G401 (cell line): ENCODE measurements at places on chromosomes 3 and 15.

DNA sequence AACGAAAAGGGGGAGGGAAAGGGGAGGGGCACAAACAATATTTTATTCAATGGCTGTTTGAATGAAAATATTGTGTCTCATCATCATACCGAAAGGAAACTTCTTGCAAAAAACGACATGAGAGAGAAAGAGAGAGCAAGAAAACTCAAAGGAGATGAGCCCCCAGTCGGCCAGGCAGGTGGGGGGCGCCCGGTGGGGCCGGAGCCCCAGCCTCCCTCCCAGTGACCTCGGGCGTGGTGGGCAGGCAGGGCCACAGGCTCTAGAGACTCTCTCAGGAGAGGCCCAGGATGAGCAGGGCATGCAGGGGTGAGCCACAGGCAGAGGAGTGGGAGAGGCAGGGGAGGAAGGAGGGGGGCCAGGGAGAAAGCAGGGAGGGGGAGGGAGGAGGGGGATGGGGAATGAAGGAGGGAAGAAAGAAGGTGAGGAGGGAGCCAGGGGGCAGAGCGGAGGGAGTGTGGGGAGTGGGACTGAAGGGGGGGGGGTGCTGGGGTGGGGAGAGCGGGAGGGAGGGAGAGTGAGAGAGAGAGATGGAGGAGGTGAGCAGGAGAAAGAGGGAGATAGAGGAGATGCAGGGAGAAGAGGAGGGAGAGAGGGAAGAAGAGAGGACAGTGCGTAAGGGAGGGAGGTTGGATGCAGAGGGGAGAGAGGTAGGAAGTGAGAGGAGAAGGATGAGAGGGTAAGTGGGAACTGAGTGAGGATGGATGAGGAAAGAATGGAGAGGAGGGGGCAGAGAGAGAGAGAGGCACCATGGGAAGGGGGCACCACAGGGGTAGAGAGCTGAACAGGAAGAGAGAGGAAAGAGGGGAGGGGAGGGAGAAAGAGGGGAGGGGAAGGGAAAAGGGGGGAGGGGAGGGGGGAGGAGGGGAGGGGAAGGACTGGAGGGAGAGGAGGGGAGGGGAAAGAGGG, 14.1 kb upstream of the TMEM115 start:
- no peak for DNase-seq

DNA sequence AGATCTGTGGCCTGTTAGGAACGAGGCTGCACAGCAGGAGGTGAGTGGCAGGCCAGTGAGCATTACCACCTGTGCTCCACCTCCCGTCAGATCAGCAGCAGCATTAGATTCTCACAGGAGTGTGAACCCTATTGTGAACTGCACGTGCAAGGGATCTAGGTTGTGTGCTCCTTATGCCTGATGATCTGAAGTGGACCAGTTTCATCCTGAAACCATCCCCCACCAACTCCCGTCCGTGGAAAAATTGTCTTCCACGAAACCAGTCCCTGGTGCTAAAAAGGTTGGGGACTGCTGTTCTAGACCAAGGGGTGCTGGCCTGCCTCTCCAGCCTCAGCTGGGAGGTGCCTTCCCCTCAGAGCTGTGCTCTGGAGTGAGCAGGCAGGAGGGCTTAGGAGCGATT, 61.4 kb downstream of the RPLP1 start:
- DNase-seq, result no peak

DNA sequence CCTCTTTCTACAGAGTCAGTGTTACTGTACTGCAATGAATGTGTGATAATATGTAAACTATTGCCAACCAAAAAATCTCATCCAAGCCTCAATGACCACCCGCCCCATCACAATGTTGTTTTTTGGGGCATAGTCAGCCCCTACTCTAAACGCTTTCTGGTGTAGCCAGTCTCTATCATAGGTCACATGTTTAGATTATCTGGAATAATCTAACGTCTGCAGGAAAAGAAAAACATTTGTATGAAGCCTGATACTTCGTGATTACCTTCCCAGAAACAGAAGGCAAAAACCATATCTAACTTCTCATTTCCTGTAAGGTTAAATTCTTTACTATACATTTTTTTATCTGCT, 1331.8 kb upstream of the GBE1 start:
- no peak for DNase-seq

DNA sequence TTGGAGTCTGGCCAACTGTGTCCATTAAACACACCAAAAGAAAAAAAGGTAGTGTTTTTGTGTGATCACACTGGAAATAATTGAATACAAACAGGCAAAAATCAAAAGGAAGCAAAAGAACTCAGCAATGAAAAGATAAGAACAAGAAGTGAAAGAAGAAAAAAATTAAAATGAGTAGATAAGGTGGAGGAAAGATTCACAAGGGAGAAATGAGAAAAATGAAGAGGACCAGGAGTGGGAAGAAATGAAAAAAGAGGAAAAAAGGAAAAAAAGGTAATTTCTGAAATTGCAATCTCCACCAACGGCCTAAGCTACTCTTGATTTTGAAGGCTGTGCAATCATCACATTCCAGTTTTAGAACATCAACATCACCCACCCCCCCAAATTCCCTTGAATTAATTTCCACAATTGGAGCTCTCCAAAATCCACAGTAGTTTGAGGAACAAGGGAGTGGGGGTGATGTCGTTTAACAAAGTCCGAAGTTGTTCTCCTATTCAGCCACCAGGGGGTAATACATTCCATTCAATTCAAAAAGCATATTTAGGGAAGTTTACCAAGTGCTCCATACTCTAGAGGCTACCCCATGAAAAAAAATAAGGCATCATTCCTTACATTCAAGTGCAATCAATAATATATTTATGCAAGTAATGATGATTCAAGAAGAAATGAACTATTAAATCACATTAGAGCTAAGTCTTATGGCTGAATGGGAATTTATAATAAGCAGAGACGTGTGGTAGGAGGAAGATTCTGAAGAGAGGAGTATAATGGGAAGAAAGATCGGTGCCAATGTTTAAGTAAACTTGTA, 37.4 kb downstream of the ZNF860 start:
- DNase-seq, result peak; percentile 36

DNA sequence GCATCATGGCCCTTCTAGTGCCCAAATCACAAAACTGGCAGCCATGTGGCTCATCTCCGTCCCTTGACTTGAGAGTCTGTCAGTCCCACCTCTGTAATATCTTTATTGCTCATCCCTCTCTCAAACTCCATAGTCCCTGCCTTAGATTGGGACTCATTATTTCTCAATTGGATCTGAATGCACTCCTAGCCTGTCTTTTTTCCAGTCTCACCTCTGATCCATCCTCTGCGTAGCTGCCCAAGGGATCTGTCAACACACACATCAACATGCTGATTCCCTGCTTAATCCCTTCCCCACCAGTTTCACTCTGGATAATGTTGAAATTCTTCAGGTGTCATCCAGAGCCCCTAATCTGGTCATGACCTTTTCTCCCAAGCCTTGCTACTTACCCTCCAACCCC, 39.3 kb downstream of the NMNAT3 start:
- DNase-seq, result no peak

GRCh38 chr15:64690008-64690407, 85.4 kb downstream of the RBPMS2 start:
- no peak for DNase-seq
